ENCODE measurements at places on chromosomes 1 and 21.
A peak's percentile ranks its signal among the peaks of the same experiment; 100 is the strongest.

DNA sequence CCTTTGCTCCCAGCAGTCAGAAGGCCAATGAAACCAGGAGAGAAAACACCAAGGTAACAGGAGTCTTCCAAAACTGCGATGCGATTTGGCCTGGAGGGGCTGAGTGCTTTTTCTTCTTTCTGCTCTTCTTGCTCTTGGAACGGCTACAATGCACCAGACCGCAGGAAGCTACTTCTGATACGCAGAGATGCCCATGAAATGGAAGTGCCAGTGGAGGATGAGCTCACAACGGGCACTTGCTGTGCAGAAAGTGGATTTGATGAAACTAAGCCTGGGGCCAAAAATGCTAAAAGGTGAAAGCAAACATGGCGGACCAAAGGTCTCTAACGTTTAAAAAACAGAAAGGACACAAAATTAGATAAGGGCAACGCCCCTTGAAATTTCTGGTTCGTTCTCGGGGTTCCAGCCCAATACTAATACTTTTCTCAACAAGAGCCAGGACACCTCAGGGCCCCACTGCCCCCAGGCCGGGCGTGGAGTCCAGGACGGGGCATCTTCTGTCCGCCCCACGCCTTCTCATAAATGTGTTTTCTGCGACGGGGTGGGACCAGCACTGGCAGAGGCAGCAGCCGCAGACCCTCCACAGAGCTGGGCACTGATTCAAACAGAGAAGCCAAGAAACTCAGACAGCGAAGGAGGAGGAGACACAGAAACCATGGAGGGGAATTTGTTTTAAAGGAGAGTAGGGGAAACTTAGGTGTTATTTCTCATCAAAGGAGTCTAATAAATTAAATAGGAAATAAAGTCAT lies 101.3 kb downstream of the CRYAA start:
- DNase-seq = no peak

DNA sequence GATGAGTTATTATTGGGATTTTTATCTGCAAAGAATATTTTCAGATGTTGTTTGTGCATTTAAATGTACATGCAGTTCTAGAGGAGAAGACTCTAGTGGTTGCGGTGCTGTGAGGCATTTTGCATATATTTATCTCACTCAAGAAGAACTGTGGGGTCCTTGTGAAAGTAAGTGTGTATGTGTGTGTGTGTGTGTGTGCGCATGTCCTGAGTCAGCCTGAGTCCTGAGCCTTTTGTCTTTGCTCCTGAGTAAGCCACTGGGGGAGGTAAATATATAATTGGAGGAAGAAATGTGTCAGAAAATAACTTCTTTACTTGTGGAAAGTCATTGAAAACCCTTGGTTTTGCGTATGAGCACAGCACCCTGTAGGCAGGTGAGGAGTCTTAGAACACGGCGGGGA lies 55.6 kb upstream of the CD34 start:
- no peak for DNase-seq

- DNase-seq = peak; percentile 72
These were observed 805 bp downstream of the NRIP1 start for GRCh38 chr21:15063814-15064575.

DNA sequence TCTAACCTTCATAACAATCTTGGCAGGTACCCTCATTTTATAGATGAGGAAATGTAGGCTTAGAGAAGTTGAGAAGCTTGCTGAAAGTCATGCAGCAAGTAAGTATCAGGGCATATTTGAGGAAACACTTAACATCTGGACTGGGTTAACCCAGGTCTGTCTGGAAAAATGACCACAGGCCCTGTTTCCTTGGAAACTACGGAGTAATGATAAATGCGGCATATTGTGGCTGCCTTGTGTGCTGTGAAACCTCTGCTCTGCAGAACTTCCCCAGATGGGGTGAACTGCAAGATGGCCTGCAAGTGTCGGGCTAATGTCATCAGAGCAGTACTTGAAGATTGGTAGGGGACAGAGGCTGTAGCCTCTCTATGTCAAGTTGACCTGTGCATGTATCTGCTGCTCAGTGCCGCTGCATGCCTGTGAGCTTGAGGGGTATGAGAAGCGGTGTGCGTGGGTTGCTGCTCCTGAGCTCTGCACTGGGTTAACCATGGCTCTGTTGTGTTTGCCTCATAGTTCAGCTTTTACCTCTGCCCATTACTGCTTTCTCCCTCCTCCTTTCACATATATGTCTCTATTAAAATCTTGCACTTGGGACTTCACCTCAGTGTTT lies 83.1 kb downstream of the WDR3 start:
- DNase-seq = no peak

DNA sequence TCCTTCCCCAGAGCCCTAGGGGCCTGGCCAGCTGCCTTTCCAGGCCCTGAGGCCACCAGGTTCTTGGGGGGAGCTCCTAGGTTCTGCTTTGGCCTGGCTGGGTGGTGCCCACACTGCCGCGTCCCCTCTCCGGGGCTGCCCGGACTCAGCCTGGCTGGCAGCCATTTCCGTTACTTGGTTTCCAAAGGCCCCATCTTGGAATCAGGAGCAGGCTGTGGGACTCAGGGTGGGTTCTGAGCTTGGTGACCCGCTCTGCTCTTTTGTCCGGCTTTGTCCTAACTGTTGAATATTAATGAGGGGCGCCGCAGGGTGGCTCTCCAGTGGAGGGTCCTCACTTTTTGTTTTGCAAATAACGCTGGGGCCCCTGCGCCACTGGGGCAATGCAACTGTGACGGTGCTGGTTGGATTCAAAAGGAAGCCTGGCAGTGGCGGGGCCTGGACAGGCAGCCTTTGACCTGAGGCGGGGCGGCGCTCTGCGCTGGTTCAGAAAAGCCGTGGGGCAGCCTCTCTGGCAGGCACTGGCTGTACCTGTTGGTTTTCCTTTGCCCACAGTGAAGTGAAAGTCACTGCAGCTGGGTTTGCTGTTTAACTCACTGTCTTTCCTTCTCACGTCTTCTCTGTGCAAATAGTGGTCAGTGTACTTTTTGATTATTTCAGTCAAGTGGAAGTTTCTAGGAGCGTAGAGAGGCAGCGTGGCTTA lies 20.2 kb downstream of the SKI start:
- DNase-seq = no peak

GRCh38 chr1:118247593-118247992 lies 62.6 kb upstream of the SPAG17 start:
- DNase-seq = peak; percentile 29

- DNase-seq = peak; percentile 95
These were observed at the start of gene S100A4 for GRCh38 chr1:153545067-153546055. S100A4 (minus strand) TSS chr1:153545806; CDS start chr1:153544794, 1,012 bp downstream.

GRCh38 chr1:81949421-81949820 lies 148.7 kb downstream of the ADGRL2 start:
- DNase-seq = no peak

DNA sequence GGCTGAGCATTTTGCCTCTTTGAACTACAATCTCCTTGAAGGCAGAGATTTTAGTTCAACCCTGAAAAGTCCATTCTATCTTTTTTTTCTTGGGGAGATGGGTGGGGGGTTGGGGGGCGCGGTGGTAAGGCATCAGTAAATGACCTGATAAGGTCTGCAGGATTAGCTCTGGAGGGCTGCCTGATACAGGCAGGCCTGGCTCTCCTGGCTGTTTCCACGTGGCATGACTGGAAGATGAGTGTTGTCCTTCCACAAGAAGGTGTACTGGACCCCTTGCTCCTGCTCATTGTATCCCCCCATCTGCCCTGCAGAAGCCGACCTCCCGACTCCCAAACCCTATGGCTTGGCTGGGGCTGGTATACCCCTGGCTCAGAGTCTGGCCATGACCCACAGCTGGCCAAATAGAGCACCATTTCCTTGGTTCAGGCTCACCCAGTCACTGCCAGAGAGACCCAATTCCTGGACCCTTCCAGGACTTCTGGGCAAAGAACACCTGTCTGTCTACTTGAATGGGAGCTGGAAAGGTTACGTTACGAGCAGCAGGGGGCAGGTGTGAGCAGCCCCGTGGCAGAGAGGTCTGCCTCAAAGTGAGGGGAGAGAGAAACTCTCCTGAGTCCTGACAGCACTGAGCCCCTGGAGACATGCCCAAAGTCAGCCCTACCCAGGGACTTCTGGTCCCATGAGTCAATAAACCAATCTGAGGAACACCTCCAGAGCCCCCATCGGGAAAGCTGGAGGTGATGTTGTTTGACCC lies 17.0 kb downstream of the DHRS3 start:
- DNase-seq = peak; percentile 65

- DNase-seq = no peak
These were observed 64.7 kb upstream of the NGF start for GRCh38 chr1:115402753-115403184.

- no peak for DNase-seq
These were observed 81.1 kb upstream of the GREM2 start for GRCh38 chr1:240693036-240693435.

All from cardiac muscle cell (in vitro differentiated cells and primary cell).